ENCODE measurements at places on chromosomes 3 and 15.

GRCh38 chr3:134839990-134840389 is 44.9 kb downstream of the EPHB1 start:
- DNase-seq = no peak

- DNase-seq = no peak
These were observed 41.0 kb downstream of the MCTP2 start for GRCh38 chr15:94272251-94272898.

DNA sequence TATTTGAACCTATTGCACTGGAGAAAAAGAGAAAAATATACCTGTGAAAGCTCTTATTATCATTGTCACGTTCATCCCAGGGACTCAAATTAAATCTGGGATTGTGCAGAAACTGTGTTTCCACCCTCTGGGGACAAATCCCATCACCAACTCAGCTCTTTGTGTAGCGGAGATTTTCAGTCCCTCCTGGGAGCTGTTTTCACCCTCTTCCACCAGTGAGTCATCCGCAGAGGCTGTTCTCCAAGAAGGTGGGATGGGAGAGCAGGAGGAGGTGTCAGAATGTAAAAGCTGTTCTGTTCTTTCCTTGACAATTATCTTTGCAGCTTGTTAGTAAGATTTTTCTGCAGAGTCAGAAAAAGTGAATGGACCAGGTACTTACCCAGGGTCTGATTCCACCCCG is 28.0 kb downstream of the SV2B start:
- no peak for DNase-seq

DNA sequence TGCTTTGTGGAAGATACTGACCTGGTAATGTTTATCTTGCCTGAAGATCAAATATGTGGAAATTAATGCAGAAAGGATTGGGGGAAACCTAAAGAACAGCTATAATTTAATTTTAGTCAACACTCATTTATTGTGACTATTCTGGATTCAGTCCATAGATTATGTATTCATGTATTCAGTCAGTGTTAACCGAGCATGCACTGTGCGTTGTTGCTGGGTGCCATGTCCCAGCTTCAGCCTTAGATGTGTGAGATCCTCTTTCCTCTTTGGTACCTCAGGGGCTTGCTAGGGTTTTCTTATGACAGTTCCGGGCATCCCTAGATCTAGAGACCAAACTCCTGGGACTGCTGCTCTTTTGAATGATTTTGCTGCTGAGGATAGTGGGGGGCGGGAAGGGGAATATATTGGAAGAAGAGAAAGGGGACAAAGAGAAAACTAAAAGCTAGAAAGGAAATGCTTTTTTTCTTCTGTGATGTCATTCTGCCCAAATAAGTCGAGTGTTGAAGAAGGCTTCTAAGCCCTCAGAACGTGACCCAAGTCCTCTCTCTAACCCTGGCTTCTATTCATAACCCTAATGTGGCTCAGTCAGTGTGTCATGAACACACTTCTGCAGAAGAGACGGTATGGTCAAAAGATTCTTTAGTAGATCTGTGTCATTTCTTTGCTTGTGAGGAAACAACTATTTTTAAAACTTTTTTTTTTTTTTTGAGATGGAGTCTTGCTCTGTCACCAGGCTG is 33.5 kb downstream of the STARD9 start:
- no peak for DNase-seq

DNA sequence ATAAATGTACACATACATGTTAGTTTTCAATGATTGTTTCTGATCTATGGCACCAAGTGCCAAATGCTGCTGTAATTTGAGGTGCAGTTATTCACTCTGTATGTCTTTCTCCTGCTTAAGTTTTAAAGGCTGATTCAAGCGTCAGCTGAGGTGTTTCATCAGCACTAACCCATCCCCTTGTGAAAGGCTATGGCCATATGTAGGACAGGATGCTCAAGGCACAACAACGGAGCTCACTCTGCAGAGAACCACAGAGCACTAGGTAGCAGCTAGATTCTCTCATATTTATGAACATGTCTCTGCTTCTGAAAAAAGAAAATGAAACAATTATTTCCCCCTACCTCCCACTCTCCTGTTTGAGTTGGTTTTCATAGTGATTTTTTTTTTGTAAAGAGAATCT is 340.0 kb upstream of the TMCO5A start:
- no peak for DNase-seq

Data from spleen (tissue), 13 donors.